HepG2 (cell line): ENCODE measurements at places on chromosomes 4 and X. TPM values are rescaled to one million over a fixed set of nuclear protein-coding genes. Genes with fewer than 3 reads are reported as not detected.
A peak's percentile ranks its signal among the peaks of the same experiment; 100 is the strongest.

GRCh38 chr4:53576676-53577372 lies 14.5 kb downstream of the LNX1 start:
- H3K36me3 ChIP-seq = no peaks in the 10 kb centered on the region
- H3K27me3 ChIP-seq = no peaks in the 10 kb centered on the region
- no peak for DNase-seq
- H3K4me3 ChIP-seq = no peak overlapping the region
- H3K27ac ChIP-seq = no peak overlapping the region
- peaks cover 25% of the 10 kb centered on the region for H3K4me1 ChIP-seq

GRCh38 chr4:142558851-142559250 lies 287.2 kb downstream of the INPP4B start:
- H3K4me1 ChIP-seq = no peaks in the 10 kb centered on the region
- DNase-seq = no peak
- no peak overlapping the region for H3K27ac ChIP-seq
- no peaks in the 10 kb centered on the region for H3K36me3 ChIP-seq
- no peak overlapping the region for H3K4me3 ChIP-seq

DNA sequence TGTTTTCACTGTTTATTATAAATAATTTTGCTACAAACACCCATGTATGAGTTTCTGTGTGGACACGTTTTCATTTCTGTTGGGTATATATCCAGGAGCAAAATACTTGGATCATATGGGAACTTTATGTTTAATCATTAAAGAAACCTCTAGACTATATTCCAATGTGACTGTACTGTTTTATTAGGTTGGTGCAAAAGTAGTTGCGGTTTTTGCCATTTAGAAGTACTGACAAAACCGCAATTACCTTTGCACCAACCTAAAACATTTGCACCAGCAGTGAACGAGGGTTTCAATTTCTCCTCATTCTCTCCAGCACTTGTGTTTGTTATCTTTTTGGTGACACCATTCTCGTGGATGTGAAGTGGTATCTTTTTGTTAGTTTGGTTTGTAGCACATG lies 565.0 kb downstream of the TRIML1 start:
- H3K36me3 ChIP-seq = no peaks in the 10 kb centered on the region
- DNase-seq = no peak

DNA sequence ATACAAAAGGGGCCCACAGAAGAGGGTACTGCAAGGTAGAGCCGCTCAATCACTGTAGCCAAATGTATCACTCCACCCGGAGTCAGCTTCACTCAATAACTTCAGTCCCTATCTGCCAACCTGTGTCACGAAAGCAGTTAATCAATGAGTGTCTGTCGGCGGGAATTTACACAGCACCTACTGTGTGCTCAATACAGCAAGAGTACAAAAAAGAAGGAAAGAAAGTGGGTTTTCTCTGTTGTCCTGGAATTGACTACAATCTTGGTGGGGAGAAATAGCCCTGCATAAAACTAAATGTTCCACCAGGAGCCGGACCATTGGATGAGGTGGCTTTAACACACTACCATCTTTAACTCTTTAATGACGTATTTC lies 780 bp upstream of the NKRF start:
- H3K36me3 ChIP-seq = no peaks in the 10 kb centered on the region
- peak overlapping the region; percentile 83 for H3K27ac ChIP-seq
- H3K4me3 ChIP-seq = peak overlapping the region; percentile 89
- H3K4me1 ChIP-seq = peaks cover 26% of the 10 kb centered on the region
- no peak for DNase-seq

GRCh38 chr4:154366956-154367355 lies 124.6 kb downstream of the DCHS2 start:
- H3K27ac ChIP-seq = no peak overlapping the region
- no peaks in the 10 kb centered on the region for H3K36me3 ChIP-seq
- H3K4me1 ChIP-seq = no peaks in the 10 kb centered on the region
- H3K4me3 ChIP-seq = no peak overlapping the region
- no peak for DNase-seq

GRCh38 chr4:85177092-85177491 lies 210.6 kb upstream of the WDFY3 start:
- H3K4me3 ChIP-seq = no peak overlapping the region
- no peak overlapping the region for H3K27ac ChIP-seq
- DNase-seq = no peak
- no peaks in the 10 kb centered on the region for H3K36me3 ChIP-seq
- no peaks in the 10 kb centered on the region for H3K4me1 ChIP-seq

- no peak for DNase-seq
- no peaks in the 10 kb centered on the region for H3K36me3 ChIP-seq
- peak overlapping the region; percentile 15; the same call in 1 of the 2 replicates for H3K4me3 ChIP-seq
- no peaks in the 10 kb centered on the region for H3K4me1 ChIP-seq
- no peaks in the 10 kb centered on the region for H3K27me3 ChIP-seq
Observed at GRCh38 chrX:16882169-16882568, 12.0 kb upstream of the RBBP7 start.

- H3K36me3 ChIP-seq = peaks cover 10% of the 10 kb centered on the region; the same call in 2 of the 3 replicates
- DNase-seq = no peak
- no peak overlapping the region for H3K4me3 ChIP-seq
- no peaks in the 10 kb centered on the region for H3K27me3 ChIP-seq
Observed at GRCh38 chr4:88756149-88756548, 58.5 kb upstream of the NAP1L5 start.

- H3K27me3 ChIP-seq = peaks cover 9% of the 10 kb centered on the region
- no peak overlapping the region for H3K27ac ChIP-seq
- no peak overlapping the region for H3K4me3 ChIP-seq
- no peaks in the 10 kb centered on the region for H3K4me1 ChIP-seq
- H3K36me3 ChIP-seq = no peaks in the 10 kb centered on the region
Observed at GRCh38 chr4:8725071-8725841, 132.7 kb downstream of the CPZ start.

GRCh38 chrX:119989905-119990555 lies 46.5 kb upstream of the NKAP start:
- H3K36me3 ChIP-seq = no peaks in the 10 kb centered on the region
- DNase-seq = no peak
- no peak overlapping the region for H3K4me3 ChIP-seq
- H3K27me3 ChIP-seq = 0 out of 2 replicates have a peak, but pooled peaks cover 1% of the 10 kb centered on the region

GRCh38 chrX:42090395-42090794 lies 167.0 kb upstream of the CASK start:
- H3K27ac ChIP-seq = no peak overlapping the region
- H3K4me3 ChIP-seq = no peak overlapping the region
- peaks cover 14% of the 10 kb centered on the region for H3K4me1 ChIP-seq
- no peaks in the 10 kb centered on the region for H3K27me3 ChIP-seq

DNA sequence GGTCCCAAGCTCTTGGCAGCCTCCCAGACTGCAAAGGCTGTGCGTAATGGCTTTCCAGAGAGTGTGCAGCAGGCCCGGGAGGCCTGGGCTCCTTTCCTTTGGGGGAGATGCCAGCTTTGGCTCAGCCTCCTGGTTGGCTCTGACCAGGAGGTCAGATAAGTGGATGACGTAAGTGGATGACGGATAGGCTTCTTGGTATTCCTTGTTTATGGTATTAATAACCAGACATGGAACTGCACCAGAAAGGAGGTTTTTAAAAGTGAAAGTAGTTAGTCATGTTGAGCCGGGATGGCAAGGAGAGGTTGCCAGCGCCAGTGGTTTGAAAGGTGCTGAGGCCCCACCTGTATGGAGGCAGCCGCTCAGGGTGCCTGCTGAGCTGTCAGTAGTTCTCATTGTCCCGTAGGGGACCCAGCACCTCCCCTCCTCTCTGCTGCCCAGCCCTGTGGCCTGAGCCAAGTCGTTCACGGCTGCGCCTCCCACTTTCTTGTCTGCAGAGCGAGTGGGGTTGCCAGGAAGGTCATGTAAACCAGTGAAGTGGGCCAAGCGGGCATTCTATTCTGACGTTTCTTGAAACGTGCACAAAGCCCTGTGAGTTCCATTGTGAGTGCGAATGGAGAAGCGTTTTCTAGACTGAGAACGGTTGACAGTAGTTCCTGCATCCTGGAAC lies 28.7 kb upstream of the STOX2 start:
- H3K4me1 ChIP-seq = no peaks in the 10 kb centered on the region
- 0 out of 2 replicates have a peak, but pooled peaks cover 1% of the 10 kb centered on the region for H3K27me3 ChIP-seq
- H3K27ac ChIP-seq = no peak overlapping the region
- no peaks in the 10 kb centered on the region for H3K36me3 ChIP-seq

Gene SPATA18
- 4.8 and 5.7 TPM in 2 replicates for polyA plus RNA-seq

Gene TREX2
- polyA plus RNA-seq = 0.13 and 0.17 TPM in 2 replicates

Gene SYTL4
- polyA plus RNA-seq = 0.22 and 0.41 TPM in 2 replicates

Gene EDA
- polyA plus RNA-seq = 10.7 and 11.2 TPM in 2 replicates

Gene RTL5
- polyA plus RNA-seq = 0.01 TPM in 1 of 2 replicates, not detected in the other

Gene HTR2C
- polyA plus RNA-seq = 0.01 TPM in 1 of 2 replicates, not detected in the other

Gene VCX2
- polyA plus RNA-seq = not detected in 2 replicates

Gene CYTL1
- polyA plus RNA-seq = not detected in 2 replicates

Gene SSX3
- not detected in 2 replicates for polyA plus RNA-seq
